ENCODE measurements at places on chromosomes 3 and 15.

GRCh38 chr15:63940966-63941620 is 105.2 kb downstream of the DAPK2 start:
- no peak for DNase-seq

DNA sequence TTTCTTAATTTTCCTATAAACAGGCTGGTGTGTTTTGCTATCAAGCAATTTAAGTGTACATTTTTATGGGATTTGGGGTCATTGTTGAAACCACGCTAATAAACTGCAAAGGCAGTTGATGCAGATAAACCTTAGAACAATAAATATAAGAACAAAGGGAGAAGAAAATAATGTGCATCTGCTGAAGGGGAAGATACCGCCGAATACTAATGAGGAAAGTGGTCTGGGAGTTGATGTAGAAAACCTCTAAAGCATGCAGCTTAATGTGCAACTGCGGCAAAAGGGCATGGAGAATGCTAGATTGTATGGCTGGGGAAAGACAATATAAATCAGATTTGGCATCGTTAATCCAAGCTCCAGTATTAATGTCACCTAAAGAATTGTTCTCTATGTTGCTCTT is 29.8 kb upstream of the CHL1 start:
- no peak for DNase-seq

DNA sequence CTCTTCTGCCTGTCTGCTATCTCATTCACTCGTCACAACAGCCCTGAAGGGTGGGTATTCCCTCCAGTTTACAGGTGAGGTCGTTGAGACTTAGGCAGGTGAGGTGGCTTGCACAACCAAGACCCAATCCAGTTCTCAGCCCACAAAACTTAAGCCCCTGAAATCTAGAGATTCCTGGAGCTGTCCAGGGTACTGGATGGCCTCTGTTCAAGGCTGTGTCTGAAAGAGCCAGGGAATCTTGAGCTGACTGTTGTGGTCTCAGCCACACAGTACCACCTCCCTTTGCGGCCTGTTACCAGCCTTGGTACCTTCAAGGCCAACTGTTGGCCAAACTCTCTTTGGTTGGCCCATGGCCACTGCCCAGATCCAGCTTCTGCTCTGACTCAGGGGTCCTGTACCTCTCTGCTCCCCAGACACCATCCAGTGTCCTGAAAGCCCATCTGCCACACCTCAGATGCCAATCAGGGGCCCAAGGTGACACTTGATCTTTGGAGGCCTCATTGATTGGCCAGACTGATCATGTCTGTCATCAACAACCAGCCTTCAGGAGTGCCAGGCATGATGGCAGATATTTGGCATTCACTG is 10.9 kb upstream of the FAM107A start:
- no peak for DNase-seq

DNA sequence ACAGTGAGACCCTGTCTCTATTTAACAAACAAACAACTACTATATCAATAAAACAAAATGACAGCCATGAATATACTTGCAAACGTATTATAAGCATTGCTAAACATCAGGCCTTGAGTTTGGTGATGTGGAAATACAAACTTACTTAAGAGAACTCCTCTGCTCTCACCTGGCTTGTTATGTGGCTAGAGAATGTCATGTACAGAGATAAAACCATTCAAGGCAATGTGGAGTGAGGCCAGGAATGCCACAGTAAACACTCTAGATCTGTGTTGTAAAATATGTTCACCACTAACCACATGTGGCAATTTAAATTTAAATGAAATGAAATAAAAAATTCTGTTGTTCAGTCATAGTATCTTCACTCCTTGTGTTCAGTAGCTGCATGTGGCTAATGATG is 22.7 kb upstream of the RARB start:
- no peak for DNase-seq

GRCh38 chr15:67185051-67185450 is 69.4 kb downstream of the AAGAB start:
- DNase-seq = no peak

DNA sequence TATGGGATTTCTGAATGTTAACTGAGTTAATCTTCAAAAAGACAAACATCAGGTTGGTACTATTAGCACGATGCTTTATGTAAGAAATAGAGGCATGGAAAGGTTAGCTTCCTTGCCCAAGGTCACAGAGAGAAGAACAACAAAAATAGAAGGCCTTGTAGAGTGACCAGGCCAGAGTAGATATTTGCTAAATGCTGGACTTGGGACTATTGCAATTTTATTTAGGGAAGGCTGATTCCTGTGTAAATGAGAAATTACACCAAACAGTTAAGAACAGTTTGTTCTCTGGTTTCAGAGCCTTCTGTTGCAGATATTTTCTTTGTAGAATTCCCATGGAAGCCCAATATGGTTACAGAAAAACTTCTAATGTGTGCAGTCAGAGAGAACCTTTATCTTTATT is 16.4 kb upstream of the SLITRK3 start:
- DNase-seq = no peak

DNA sequence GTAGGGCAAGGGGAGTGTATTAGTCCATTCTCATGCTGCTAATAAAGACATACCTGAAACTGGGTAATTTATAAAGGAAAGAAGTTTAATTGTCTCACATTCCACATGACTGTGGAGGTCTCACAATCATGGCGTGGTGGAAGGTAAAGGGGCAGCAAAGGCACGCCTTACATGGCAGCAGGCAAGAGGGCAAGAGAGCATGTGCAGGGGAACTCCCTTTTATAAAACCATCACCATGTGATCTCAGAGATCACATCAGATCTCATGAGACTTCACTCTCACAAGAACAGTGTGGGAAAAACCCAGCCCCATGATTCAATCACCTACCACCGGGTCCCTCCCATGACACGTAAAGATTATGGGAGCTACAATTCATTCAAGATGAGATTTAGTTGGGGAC is 41.4 kb downstream of the SUMF1 start:
- peak; percentile 40 for DNase-seq

- DNase-seq = no peak
Observed at GRCh38 chr3:49213998-49214397, 42.6 kb downstream of the KLHDC8B start.

DNA sequence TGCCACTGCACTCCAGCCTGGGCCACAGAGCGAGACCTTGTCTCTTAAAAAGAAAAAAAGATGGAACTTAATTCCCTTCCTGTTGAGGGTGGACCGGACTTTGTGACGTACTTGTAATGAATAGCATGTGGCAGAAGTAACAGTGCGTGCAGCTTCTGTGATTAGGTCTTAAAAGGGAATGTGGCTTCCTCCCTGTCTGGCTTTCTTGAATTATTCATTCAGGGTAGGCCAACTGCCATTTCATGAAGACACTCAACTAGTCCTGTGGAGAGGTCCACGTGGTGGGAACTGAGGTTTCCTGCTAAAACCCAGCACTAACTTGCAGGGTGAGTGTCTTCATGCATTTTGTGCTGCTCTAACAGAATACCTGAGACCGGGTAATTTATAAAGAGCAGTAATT is 98.9 kb upstream of the PIAS1 start:
- DNase-seq = no peak

- no peak for DNase-seq
Observed at GRCh38 chr3:196493292-196493691, 10.3 kb downstream of the RNF168 start.

GRCh38 chr3:113143353-113143752 is 68.0 kb upstream of the BOC start:
- no peak for DNase-seq

DNA sequence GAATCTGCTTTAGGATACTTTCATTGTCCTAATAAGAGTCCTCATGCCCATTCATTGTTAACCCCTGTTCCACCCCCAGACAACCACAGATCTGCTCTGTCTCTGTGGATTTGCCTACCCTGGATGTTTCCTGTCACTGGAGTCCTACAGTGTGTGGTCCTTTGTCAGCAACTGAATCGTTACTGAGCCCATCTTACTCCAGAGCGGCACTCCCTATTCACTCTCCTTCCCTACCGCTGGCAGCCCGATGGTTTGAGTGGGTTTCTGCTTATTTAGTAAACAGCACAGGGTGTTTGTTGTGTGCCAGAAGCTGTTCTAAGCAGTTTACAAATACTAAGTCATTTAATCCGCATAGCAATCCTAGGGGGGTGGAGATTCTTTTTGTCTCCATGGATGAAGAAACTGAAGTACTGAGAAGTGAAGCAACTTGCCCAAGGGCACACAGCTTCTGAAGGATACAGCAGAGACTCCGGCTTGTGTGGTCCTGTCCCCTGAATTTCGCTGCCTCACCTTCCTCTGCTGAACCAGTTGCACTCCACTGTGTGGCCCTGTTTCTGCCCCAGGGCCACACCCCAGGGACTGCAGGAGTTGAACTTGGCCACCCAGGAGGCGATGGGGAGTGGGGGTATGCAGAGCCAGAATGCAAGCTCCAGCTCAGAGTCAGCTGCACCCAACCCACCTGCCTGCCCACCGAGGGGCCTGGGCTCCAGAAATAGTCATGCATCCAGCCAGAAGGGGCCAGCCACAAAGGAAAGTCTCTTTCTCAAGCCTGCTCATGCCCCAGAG is 56.5 kb upstream of the SLC6A1 start:
- DNase-seq = no peak

GRCh38 chr3:178295292-178295912 is 240.8 kb upstream of the KCNMB2 start:
- DNase-seq = no peak
